ENCODE measurements at places on chromosomes 2 and 18.
A peak's percentile ranks its signal among the peaks of the same experiment; 100 is the strongest.

- peak; percentile 54 for DNase-seq
These were observed 50.5 kb downstream of the SLC4A5 start for GRCh38 chr2:74292751-74293150.

GRCh38 chr2:7900593-7900992 lies 781.3 kb upstream of the ID2 start:
- no peak for DNase-seq

- DNase-seq: no peak
These were observed 42.6 kb downstream of the NFATC1 start for GRCh38 chr18:79438089-79438897.

GRCh38 chr18:26763446-26764110 lies 101.9 kb downstream of the AQP4 start:
- no peak for DNase-seq

DNA sequence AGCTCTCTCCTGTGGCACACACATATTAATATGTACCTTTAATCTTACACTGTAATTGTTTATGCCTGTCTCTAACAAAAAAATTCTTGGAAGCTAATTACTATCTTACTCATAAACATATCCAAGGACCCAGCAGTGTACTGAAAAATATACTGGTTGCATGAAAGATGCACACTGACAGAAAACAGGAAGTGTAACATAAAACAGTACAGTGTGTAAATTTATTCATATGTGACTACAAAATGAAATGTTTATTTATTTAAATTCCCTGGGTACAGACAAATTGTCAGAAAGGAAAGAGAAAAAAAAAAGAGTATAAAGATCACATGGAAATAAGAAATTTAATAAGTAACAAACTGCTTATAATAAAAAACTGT lies 28.5 kb downstream of the TMEM131 start:
- no peak for DNase-seq
